NCI-H187 treated with DMSO at 0.1 percent for 48 hours (cell line): ENCODE measurements at places on chromosomes 4 and X.

DNA sequence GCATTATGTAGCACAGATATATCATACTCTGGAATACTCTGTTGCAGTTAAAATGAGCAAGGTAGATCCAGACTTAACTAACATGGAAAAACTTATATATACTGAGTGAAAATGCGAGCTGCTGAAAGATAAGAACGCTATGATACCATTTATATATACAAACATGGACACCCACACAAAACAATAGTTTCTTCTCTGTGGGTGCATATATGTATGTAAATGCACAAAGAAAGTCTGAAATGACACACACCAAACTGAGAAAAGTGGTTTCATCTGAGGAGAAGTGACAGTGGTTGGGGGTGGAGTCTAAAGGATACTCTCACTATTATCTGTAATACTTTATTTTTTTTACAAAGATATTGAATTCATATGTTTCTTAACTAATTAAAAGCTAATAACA lies 12.2 kb upstream of the FGF2 start:
- DNase-seq: no peak

DNA sequence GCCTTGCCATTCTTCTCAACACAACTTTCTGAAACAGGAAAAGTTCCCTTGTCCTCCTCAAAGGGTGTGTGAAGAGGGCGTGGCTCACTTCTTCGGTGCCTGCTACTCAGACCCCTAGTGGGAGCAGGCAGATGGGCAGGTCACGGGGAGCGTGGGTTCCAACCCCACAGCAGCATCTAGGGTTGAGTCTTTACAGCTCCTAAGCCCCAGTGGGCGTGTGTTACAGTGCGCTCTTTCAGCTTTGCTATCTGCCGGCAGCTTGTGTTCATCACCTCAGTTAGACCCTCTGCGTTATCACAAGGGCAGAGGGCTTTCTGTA lies 57.5 kb upstream of the KLF3 start:
- DNase-seq: no peak

DNA sequence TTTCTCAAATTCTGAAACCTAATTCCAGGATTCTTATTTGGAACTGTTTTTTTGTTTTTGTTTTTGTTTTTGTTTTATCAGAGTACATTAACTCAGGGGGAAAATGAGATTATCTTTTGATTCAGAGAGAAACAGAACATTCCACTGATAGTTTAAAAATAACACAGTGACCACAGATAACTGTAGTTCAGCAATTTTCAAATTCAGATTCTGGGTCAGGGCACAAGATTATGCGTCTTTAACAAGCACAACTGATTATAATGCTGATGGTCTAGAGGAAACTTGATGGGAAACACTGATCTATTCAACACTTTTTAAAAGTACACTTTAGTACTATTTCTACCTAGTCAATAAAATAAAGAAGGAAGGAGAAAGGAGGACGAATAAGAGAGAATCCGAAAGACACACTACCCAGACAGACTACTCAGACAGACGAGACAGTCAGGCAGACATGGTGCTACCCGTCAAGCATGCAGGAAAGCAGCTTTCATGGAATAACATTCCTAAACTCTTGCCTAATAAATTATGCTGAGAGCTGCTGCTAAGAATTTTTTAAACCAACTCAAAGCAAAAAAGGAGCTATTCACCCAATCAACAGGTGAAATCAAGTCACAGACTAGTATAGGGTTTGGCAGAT lies 59.0 kb downstream of the APBB2 start:
- no peak for DNase-seq

DNA sequence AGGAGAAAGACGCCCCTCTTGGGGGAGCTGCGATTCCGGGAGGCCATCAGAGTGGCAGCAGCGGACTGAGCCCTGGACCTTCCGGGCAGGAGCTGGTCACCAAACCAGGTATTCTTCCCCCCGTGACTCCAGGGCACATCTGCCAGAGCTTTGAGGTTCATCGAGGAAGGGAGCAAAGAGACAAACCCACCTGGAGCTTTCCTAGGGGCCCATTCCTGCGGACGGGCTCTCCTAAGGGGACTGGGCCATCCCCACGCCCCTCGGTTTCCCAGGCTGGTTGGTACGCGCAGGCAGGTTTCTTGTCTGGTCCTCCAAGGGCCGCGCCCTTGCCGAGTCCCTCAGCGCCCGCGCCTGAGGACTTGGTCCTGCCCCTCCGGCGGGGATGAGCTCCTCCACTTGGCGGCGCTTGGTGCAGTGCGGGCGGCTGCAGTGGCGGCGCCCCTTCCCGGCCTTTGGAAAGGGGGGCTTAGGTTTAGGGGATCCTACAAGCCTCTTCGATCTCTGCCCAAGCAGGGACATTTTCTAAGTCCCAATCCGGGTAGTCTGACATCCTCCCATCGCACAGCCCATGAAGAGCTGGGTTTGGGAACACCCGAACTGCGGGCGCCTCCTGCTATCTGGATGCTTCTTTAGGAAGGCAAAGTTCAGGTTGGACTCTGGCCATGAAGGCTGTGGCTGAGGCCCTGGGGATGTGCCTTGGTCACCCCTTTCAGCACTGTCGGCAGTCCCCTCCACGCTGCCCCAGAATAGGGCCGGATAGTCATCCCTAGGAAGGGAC lies 538 bp downstream of the STBD1 start:
- DNase-seq: no peak

DNA sequence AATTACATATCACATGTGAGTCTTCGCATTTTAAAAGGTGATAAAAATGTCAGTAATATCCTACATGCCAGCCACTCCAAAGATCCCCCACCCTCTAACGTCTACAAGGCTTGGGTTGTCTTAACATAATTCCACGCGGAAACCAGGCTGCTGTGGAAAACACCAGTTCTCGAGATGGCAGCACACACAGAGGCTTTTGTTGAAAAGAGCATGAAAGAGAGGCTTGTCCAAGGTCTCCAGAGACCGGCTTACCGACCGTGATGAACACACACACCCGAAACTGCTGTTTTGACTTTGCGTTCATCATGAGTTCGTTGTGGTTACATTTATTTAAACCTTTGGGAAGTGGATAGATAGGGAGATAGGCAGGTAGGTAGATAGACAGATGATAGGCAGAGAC lies 87.9 kb downstream of the CRLF2 start:
- DNase-seq: no peak

DNA sequence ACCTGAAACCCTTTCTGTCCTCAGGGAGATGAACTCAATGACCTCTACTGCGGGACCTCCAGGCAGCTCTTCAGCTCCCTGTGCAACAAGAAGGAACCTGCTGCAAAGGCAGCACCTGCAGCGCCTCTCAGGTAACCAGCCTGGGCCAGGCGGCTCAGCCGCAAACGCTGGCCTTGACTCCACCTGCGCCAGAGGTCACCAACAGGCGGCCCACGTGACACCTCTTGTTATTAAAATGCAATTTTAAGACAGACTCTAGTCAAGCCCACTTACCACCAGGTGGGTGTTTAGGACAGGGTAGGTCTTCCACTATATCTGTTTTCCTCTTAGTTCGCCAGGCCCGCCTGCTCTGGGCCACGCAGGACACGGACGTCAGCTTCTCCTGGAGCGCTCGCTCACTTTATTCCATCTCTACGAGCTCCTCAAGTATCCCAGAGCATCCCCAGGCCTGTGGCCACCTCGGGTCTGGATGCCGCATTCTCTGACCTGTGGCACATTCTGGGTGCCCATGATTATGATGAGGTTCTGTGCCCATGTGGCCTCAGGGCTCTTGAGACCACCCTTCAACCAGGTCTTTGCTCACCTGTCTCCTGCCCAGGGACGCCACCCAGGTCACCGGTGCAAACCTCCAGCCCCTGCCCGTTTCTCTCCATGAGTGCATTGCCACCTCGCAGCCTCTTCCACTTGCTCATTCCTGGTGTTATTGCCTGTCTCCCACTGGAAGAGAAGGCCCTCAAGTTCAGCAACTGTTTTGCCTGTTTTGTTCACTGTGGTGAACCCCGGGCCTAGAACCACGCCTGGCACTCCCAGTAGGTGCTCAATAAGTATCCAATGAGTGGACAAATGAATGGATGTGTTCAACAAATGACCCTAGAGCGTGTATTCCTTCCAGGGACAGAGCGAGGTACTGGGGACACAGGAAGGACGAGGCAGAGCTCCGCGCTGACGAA lies 32.8 kb upstream of the JAKMIP1 start:
- no peak for DNase-seq

DNA sequence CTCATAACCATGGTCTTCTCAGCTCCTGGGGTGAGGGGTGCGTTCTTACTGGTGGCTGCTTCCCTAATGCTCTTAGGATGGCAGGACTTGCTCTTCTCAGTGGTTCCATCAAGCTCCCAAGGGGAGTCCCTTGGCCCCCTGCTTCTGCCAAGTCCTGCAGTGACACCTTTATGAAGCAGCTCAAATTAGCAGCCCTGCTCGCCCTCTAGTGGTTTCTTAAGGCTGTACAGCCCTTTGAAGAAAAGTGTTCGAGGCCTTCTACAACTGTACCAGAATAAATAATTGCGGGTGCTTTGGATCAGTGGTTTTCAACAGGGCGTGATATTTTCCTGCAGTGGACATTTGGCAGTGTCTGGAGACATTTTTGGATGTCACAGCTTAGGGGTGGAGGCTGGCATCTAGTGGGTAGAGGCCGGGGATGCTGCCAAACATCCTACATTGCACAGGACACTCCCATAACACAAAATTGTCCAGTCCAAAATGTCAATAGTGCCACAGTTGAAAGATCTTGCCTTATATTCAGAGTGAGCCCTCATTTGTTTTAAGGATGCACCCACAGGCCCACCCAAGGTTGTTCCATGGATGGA lies 204.7 kb upstream of the S100G start:
- DNase-seq: peak; percentile 2

DNA sequence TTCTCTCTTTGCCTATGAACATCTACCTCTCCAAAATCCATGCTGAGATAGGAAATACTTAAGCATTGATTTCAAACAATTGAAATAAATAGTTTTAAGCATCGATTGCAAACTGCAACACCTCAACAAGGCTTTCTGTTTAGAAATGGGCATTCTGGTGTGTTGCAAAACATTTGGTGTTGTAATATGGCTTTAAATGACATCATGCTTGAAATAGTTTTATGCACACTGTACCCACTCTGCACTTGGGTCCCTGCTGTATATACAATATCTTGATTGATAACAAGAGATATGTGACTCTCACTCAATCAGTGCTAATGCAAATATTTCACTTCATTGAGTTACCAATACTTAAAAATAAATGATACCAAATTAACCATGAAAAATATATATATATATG lies 964.9 kb upstream of the GRIA3 start:
- no peak for DNase-seq

DNA sequence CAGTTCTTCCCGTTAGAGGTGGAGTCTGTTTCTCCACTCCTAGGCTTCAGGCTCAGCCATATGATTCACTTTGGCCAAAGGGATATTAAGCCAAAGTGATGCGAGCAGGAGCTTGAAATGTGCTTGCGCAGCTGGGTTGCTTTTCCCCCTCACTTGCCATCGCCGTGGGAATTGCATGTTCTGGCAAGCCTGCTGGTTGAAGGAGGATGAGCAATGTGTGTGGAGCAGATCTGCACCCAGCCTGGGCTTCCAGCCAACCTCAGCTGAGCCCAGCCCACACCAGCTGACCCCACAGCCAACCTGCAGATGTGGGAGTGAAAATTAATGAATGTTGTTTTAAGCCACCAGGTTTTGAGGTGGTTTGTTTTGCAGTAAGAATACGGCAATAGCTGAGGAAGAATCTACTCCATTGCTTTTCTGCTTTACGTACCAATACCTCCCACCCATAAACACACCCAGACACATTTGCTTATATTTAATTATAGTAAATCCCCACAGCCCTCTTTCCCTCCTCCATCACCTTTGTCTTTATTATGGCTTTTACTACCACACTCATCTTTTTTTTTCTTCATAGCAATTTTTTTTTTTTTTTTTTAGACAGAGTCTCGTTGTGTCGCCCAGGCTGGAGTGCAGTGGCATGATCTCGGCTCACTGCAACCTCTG lies 132.8 kb upstream of the FUNDC1 start:
- DNase-seq: no peak

- DNase-seq: no peak
These were observed 393.6 kb downstream of the GPAT3 start for GRCh38 chr4:83929550-83929949.

- DNase-seq: no peak
These were observed 2159.4 kb upstream of the AGA start for GRCh38 chr4:179601671-179602070.

GRCh38 chr4:185839194-185839712 lies 27.3 kb upstream of the SORBS2 start:
- DNase-seq: no peak

GRCh38 chr4:71545168-71545567 lies 206.3 kb downstream of the SLC4A4 start:
- DNase-seq: no peak

DNA sequence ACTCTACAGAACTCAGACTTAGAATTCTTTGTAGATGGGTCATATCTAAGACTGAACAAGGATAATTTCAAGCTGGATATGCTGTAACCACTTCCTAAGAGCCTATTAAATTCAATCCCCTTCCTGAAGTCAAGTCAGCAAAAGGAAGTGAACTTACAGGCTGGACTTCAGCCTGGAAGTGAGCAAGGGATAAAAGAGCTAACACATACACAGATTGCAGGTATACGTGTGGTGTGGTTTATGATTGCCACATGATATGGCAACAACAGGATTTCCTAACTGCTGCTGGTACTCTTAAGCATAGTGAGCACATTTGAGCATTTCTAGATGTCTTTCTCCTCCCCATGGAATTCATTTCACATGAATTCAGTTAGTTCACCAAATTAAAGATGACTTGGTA lies 38.2 kb upstream of the UXT start:
- DNase-seq: no peak

DNA sequence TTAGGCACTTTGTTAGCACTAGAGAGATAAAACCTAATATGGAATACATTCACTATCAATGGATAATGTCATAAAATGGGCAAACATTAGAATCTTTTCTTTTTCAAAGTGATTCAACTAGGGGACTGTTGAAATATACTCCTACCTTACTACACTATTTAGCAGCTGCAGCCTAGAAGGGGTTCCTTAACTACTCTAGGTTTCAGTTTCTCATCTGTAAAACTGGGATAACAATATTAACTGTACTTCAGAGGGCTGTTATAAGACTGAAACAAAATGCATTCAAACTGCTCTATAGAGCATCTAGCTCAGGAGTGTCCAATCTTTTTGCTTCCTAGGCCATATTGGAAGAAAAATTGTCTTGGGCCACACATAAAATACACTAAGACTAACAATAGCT lies 147.4 kb downstream of the CDS1 start:
- no peak for DNase-seq

GRCh38 chrX:149631234-149632165 lies at the start of gene TMEM185A:
Gene TMEM185A (minus strand): TSS chrX:149631792. CDS start chrX:149631580, 212 bp downstream.
- peak; percentile 30 for DNase-seq
